ENCODE measurements at places on chromosomes 7 and 10.
A peak's percentile ranks its signal among the peaks of the same experiment; 100 is the strongest.

- DNase-seq, result no peak
These were observed 41.6 kb downstream of the CDC123 start for GRCh38 chr10:12237265-12238220.

DNA sequence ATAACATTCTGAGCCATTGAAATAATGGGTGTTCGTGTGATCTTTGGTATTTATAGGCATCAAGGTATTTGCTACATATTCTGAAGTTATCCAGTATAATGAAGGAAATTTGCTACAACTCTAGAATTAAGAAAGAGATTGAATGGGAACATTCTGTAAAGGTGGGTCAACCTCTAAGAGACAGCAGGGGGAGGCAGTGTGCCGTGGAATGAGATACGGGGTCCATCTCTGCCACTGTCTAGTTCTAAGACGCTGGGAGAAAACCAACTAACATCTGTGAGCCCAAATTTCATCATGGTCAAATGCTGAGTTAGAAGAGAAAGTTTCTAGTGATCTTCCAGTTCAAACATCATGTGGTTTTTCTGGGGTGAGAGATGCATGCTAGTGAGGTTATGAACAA, 368.9 kb downstream of the SORCS1 start:
- no peak for DNase-seq

- DNase-seq, result no peak
These were observed 180.1 kb upstream of the CCDC6 start for GRCh38 chr10:60086421-60086820.

GRCh38 chr7:76427635-76428034, 2.9 kb downstream of the ZP3 start:
- DNase-seq, result no peak

DNA sequence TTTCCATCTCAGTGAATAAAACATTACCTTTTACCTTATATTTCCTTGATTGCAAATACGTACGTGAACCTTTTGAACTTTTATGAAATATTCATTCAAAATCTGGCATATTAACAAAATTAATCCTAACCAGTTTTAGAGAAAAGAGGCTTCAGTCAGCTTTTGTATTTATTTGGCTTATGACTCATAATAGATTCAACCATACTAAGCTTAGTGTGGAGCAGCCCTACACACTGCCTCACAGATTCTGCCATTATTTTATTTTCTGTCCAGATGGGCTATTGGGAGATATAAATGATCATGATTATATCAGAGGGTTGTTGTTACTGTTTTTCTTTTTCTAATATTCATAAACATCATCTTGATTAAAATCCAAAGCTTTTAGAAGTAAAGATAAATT, 325.5 kb downstream of the GPR37 start:
- no peak for DNase-seq

DNA sequence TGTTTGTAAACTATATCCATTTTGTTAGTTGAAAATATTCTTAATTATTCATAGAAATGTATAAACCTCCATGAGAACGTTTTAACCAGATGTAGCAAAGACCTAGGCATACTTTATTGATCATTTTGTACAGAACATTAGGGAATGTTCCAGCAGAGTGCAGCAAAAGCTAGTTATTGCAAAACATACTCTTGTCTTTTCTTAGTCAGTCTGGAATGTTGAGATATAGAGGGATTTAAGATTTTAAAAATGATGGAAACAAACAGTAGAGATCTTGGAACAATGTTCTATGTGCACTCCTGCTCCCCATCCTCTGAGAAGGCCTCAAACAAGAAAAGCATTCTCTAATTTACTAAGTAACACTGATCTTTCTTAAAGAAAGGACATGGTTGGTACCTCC, 292.1 kb downstream of the BBS9 start:
- no peak for DNase-seq

GRCh38 chr10:6868036-6868725, 288.1 kb upstream of the PRKCQ start:
- DNase-seq, result no peak

- no peak for DNase-seq
These were observed 109.4 kb upstream of the PDCD4 start for GRCh38 chr10:110762109-110762848.

DNA sequence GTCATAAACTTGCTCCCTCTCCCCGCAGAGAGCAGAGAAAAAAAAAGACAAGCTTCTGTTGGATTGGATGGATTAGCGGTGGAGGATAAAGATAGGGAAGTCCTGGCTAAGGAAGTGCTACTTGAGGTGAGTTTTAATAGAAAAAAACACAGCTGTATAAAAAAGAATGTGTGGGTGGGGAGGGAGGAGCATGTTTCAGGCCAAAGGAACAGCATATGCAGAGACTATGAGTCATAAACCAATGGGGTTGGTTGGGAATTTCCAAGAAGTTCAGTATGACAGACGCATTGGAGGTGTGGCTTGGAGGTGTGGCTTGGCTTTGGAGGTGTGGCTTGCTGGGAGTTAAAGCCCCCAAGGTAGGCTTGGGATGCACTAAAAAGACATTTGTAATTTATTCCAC, 103.0 kb upstream of the LSM8 start:
- peak; percentile 17 for DNase-seq

DNA sequence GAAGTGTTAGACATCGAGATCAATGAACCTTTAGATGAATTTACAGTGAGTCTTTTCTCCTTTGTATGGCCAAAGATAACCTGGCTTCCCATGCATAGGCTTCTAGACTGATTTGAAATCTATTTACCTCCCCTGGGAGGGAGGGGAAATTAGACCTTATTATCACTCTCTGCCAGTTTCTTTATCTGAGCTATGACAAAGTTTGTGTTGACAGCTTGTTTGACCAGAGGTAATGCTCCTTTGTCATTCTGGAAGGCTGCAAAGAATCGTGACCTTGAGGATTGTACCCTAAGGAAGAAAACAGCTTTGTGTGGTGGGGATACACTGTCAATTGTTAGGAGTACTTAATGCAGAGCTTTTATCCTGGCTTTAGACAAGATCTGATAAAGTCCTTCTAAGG, 36.4 kb downstream of the RBM33 start:
- no peak for DNase-seq

DNA sequence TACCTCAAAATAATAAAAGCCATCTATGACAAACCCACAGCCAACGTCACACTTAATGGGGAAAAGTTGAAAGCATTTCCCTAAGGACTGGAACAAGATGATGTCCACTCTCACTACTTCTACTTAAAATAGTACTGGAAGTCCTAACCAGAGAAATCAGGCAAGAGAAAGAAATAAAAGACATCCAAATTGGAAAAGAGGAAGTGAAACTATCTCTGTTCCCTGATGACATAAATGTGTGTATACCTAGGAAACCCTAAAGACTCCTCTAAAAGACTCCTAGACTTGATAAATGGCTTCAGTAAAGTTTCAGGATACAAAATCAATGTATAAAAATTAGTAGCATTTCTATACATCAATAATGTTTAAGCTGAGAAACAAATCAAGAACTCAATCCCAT, 314.1 kb downstream of the WDR37 start:
- DNase-seq, result no peak

DNA sequence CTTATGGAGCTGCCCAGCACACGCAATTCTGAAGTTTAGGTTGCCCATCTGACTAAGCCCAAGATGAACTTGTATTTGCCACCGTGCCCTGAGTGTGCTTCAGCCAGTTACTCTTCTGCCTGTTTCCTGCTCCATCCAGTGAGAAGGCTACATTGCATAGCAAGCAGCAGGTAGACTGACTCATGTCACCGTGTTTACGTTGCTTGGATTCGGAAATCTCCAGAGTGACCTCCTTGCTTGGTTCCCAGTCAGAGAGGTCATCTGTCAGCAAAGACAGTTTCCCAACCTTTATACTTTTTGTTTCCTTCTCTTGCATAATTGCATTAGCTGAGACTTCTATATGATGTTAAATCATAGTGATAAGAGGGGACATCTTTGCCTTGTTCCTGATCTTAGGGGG, 30.9 kb downstream of the NACAD start:
- DNase-seq, result no peak

GRCh38 chr7:17781491-17782215, 158.6 kb downstream of the SNX13 start:
- DNase-seq, result no peak

DNA sequence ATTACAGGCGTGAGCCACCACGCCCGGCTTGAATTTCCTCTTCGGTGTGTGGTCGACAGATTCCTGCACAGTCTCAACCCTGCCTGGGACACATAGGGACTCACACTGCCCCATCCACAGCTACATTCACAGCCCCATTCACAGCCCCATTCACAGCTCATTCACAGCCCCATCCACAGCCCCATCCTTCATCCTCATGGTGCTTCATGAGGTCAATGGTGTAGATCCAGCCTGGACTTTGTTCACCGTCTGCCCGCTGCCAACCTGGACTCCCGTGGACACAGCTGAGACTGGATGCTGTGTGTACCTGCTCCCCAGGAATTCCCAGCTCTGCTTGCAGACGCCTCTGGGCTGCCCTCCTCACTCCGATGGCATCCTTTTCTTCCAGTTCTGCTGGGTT, 5.2 kb downstream of the IDI2 start:
- DNase-seq, result no peak

DNA sequence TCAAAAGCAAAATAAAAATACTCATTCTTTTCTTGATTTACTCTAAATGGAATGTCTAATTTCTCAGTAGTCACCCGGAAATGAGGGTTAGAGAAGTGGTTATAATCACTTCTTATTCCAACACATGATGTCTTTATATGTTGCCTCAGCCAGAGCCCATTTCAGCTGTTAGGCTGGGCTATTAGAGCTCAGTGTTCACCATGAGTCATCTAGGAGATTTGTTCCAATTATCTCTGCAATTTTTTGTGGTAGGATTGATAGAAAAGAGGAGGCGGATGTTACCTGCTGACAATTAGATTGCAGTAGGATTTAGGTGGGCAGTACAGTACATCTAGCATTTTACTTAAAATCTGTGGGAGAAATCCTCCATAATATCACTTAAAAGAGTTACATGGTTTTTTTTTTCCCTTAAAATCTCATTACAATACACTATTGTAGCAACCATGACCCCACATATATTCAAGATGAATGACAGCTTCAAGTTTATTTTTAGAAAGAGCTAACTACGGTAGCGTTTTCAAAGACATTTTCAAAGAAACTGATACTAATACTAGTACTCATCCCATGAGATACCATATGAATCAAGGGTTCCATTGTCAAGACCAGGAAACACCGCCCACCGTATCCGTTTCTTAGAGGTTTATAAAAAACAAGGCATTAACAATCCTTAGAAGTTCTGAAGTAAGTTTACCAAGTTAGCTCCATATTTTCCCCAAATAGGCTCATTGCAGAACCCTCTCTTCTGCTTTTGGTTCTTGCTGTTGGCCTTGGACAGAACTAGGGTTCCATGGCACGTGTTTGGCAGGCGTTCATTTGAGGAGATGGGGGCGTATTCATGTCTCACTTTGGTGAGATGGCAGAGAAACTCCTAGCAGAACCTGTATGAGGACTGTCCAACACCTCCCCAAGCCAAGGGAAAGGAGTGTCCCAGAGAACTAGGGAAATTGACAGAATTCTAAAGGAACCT, 10.4 kb downstream of the CPA2 start:
- DNase-seq, result peak; percentile 16

DNA sequence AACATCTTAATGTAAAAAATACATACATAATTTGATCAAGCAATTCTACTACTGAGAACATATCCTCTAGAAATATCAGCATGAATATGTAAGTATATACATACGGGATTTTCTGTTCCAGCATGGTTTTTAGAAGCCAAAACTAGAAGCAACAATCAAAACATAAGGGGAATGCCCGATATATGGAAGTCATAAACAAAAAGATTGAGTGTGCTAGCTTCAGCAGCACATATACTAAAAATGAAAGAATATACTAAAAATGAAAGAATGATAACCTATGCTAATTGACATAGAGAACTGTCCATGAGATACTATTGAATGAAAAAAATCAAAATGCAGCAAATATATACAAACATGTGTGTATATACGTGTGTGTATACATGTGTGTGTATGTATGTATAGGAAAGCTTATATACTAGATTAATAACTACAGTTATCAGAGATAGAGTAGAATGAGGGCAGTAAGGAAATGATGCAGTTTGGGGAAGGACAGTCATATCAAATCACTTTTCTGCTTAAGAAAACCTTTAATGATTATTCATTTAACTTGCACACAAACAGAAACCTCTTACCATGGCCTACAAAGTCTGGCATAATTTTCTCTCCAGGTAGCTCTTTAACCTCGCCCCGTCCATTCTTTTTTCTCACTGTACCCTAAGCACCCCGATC, 72.9 kb downstream of the NPY start:
- DNase-seq, result no peak

DNA sequence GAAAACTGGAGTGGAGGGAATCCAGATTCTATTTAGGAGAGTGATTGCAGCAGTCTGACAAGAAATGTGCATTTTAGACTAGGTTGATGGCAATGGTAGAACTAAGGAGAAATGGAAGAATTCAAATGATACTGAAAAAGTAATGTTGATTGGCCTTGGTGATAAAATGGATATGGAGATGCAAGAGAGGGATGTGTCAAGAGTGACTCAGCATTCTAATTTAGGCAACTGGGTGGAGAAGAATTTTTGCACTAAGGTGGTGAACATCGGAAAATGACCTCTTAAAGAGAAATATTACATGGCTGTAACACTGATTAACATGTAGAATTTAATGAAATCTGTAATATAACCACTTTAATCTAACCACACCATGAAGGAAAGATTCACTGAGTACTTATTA, 806.5 kb downstream of the PHTF2 start:
- no peak for DNase-seq

- no peak for DNase-seq
These were observed 29.5 kb upstream of the FBXW4 start for GRCh38 chr10:101724446-101724845.

GRCh38 chr10:104322416-104322782, 15.9 kb downstream of the ITPRIP start:
- no peak for DNase-seq

DNA sequence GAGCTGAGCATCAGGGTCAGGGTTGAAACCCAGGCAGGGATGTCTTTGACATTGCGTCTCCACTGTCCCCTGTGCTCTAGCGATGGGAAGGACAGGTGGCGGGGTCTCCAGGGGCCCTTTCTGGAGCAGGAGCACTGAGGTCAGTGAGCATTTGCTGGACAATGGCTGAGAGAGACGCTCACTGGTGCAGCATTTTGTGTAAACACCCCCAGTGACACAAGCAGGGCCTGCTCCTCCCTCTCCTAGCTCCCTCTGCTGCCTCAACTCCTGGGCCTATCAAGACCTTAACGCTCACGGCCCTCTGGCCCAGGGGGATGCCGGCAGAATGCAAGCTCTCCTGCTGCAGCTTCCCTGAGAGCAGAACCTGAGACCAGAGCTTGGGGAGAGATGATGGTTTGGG, 17.4 kb upstream of the INMT start:
- no peak for DNase-seq
